Adrenal gland (tissue), 19 donors: ENCODE measurements at places on chromosomes 7 and 10.

GRCh38 chr7:24718977-24719491 is 38.2 kb downstream of the GSDME start:
- H3K36me3 ChIP-seq = no peaks in the 10 kb centered on the region
- no peaks in the 10 kb centered on the region for H3K27me3 ChIP-seq
- H3K4me3 ChIP-seq = no peak overlapping the region
- H3K4me1 ChIP-seq = no peaks in the 10 kb centered on the region
- no peak for DNase-seq

- H3K27ac ChIP-seq = no peak overlapping the region
- no peaks in the 10 kb centered on the region for H3K36me3 ChIP-seq
- no peak for DNase-seq
- H3K4me3 ChIP-seq = no peak overlapping the region
- no peaks in the 10 kb centered on the region for H3K27me3 ChIP-seq
These were observed 18.3 kb upstream of the ZNF12 start for GRCh38 chr7:6725003-6725402.

DNA sequence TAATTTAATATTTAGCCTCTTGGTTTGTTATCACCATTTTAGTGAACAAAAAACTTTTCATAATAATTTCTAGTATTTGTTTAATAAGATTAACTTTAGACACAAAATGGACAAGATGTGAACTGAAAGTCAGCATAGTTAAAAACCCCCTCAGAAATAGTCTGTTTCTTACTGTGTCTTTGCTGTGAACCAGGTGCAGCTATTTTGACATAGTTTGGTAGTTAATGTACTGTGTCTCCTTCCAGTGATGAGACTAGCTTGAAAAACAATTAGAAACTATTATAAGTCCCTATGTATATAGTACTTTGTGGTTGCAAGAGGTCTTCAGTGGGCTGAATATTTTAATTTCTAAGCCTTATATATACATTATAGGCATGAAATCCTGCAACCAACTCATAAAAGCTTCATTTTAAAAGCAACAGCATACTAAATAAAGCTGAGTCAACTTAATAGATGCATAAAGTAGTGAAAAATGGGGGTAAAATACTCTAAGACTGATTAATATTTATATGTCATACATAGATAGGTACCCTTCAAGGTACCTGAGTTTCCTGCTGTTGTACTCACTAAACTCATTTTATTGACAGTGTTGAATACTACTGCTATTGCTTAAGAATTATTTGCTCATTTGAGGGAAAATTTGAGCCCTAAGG is 19.2 kb downstream of the DMTF1 start:
- no peak for DNase-seq
- H3K4me3 ChIP-seq = no peak overlapping the region
- H3K36me3 ChIP-seq = peaks cover 94% of the 10 kb centered on the region
- H3K27ac ChIP-seq = no peak overlapping the region

- no peak overlapping the region for H3K27ac ChIP-seq
- no peak for DNase-seq
- no peak overlapping the region for H3K4me3 ChIP-seq
- no peaks in the 10 kb centered on the region for H3K36me3 ChIP-seq
These were observed 501.6 kb downstream of the GRID1 start for GRCh38 chr10:85864868-85865526.

DNA sequence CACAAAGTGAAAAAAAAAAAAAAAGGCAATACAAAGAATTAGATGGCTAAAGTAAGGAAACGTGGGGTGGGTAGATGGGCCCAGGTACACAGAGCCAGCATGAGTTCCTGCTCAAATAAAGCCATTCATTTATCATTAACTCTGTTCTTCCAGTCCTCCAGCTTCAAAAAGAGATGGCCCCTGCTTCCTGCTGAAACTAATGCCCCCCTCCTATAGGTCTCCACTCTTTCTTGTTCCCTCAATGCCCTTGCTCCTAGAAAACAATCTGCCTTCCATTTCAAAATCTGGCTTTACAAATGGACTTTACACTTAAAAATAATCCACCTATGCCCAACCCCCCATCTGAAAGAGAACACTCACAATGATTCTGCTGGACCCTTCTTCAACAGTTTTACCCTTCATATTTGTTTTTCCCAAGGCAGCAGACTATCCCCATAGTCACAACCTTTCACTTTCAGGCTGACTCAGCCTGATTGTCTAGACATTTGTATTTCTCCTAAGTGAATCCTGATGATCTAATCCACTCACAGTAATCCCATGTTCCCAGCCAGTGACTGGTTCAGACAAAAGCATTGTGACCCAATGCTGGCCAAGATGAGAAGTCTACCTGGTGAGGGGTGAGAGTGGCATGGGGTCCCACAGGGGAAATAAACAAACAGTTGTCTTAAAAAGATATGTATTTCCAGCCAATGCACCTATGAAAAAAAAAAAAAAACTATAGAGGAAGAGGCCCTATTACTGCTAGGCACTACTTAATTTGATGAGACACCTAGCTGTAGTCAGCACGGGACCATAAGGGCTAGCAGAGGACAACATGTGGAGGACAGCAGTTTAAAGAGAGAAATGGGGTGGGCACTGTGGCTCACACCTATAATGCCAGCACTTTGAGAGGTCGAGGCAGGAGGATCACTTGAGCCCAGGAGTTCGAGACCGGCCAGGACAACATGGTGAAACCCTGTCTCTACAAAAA is 74.6 kb upstream of the GRID1 start:
- peaks cover 17% of the 10 kb centered on the region for H3K4me1 ChIP-seq
- no peak overlapping the region for H3K27ac ChIP-seq
- H3K36me3 ChIP-seq = peaks cover 73% of the 10 kb centered on the region
- H3K4me3 ChIP-seq = no peak overlapping the region
- H3K27me3 ChIP-seq = no peaks in the 10 kb centered on the region

DNA sequence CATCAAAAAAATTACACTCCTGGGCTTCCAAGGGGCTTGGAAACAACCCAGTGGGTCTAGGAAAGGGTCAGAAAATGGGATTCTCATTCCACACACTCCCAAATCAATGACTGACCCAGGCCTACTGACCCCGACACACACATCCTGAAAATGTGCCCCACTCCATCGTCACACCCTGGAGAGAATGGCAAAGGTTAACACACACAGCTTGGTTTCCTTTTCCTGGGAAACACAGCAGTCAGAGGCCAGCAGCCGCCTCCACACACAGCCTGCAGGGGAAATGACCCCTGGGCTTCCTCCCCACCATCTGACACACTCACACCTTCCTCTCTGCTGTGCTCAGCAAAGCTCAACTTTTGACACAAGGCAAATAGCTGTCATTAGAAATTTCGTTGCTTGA is 42.9 kb downstream of the SH3PXD2A start:
- no peaks in the 10 kb centered on the region for H3K36me3 ChIP-seq
- DNase-seq = peak; percentile 18
- H3K4me3 ChIP-seq = no peak overlapping the region

- no peaks in the 10 kb centered on the region for H3K4me1 ChIP-seq
- H3K27ac ChIP-seq = peak overlapping the region; percentile 97
- peak; percentile 95 for DNase-seq
- H3K36me3 ChIP-seq = no peaks in the 10 kb centered on the region
- H3K27me3 ChIP-seq = no peaks in the 10 kb centered on the region
These were observed 1.3 kb upstream of the KIF11 start for GRCh38 chr10:92591550-92592022.

- H3K27me3 ChIP-seq = no peaks in the 10 kb centered on the region
- no peak overlapping the region for H3K4me3 ChIP-seq
- no peaks in the 10 kb centered on the region for H3K4me1 ChIP-seq
- no peaks in the 10 kb centered on the region for H3K36me3 ChIP-seq
These were observed 102.0 kb downstream of the VIPR2 start for GRCh38 chr7:159042581-159043101.

DNA sequence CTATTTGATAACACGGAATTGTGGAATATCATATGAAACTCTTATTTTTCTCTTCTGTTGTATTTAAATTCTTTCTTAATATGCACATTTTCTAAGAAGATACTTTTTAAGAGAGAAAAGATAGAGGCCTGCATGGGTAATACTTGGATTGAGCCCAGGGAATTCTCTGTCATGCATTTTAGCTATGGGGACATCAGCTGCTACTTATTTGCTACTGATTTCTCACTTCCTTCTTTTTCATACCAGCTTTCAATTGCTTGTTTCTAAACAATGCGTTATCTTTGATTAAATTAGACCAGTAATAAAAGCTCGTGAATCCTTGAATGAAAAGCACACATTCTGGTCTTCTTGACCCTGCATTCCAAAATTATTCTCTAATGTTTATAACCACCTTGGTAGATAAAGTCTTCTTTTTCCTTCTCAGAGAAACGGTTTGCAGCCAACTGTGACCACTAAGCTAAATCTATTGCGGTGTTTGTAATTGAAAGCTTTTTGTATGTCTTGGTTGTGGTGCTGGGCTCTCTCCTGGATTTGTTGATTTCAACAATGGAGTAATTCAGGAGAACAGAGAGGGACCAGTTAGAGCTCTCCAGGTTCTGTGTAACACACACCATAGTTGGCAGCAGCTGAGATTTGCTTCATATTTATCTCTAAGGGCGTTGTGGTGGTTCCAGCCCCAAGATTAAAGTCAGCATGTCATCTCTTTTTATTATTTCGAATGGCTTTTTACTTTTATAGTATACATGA is 139.3 kb downstream of the PPP1R9A start:
- no peak for DNase-seq
- H3K4me1 ChIP-seq = peaks cover 9% of the 10 kb centered on the region
- no peaks in the 10 kb centered on the region for H3K36me3 ChIP-seq
- no peaks in the 10 kb centered on the region for H3K27me3 ChIP-seq
- no peak overlapping the region for H3K27ac ChIP-seq
- H3K4me3 ChIP-seq = no peak overlapping the region

- peaks cover 16% of the 10 kb centered on the region for H3K4me1 ChIP-seq
- no peak overlapping the region for H3K4me3 ChIP-seq
- DNase-seq = no peak
- no peak overlapping the region for H3K27ac ChIP-seq
- H3K36me3 ChIP-seq = no peaks in the 10 kb centered on the region
These were observed 7.4 kb upstream of the STEAP4 start for GRCh38 chr7:88314061-88314491.

DNA sequence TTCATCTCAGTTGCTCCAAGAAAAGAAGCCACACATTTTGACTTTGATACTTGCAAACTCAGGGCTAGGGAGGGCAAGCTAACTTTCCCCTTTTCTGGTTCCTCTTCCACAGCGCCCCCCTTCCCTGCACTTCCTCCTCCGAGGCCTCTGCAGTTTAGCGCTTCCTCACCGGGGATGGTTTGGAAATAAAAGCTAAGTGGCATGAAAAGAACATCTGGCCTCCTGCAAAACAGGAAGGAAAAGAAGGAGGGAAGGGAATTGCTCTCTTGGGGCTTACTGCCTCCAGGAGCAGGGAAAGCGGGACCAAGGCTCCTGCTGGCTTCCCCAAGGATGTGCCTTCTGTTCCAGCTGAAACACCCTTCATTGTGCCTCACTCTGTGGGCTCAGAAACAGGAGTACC is 42.3 kb downstream of the PRKCQ start:
- H3K27ac ChIP-seq = no peak overlapping the region
- H3K36me3 ChIP-seq = no peaks in the 10 kb centered on the region
- peak; percentile 24 for DNase-seq
- no peaks in the 10 kb centered on the region for H3K4me1 ChIP-seq

DNA sequence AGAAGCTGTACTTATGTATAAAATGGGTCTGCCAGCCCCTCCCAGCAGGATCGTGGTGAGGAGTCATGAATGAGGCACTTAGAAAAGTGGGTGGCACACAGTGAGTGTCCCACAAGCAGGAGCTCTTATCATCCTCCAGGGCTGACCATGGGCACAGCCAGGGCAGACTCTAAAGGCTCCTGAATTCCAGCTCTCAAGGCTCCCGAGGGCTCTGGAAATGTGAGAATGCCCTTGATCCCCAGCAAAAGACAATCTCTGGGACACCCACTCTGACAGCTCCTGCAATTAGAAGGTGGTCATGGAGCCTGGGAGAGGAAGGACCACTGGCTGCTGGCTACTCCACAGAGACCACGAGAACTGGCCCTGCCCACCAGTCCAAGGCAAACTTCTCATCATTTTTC is 1.6 kb downstream of the VSTM4 start:
- H3K27me3 ChIP-seq = no peaks in the 10 kb centered on the region
- H3K4me3 ChIP-seq = no peak overlapping the region
- no peak for DNase-seq
- H3K27ac ChIP-seq = peak overlapping the region; percentile 92
- no peaks in the 10 kb centered on the region for H3K36me3 ChIP-seq
- peaks cover 52% of the 10 kb centered on the region for H3K4me1 ChIP-seq

- no peak for DNase-seq
- H3K36me3 ChIP-seq = no peaks in the 10 kb centered on the region
- no peak overlapping the region for H3K4me3 ChIP-seq
- H3K27me3 ChIP-seq = no peaks in the 10 kb centered on the region
- H3K27ac ChIP-seq = no peak overlapping the region
- H3K4me1 ChIP-seq = peaks cover 5% of the 10 kb centered on the region
These were observed 80.3 kb downstream of the BICC1 start for GRCh38 chr10:58593008-58593407.

DNA sequence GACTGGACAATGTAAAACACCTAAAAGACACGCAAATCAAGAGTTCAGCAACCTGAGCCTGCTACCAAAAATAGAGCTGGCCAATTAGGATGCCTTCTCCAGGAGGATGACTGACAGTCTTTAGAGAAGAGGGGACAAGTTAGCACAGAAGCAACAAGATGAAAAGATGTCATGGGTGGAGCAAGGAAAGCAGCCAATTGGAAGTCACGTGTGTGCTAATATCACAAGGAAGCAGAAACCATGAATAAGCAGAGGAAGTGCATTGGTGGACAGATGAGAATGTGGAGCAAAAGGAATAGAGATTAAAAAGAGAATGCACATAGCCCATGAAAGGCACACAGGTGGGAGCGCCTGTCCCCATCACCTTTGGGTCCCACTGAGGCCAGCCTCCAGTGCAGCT is 148.1 kb downstream of the SLC25A13 start:
- no peaks in the 10 kb centered on the region for H3K36me3 ChIP-seq
- H3K27me3 ChIP-seq = no peaks in the 10 kb centered on the region
- no peak for DNase-seq
- H3K27ac ChIP-seq = no peak overlapping the region
- H3K4me3 ChIP-seq = no peak overlapping the region
- no peaks in the 10 kb centered on the region for H3K4me1 ChIP-seq
